ENCODE measurements at places on chromosomes 12 and 14.

- DNase-seq, result no peak
Observed at GRCh38 chr12:15600223-15600935, 188.8 kb downstream of the EPS8 start.

DNA sequence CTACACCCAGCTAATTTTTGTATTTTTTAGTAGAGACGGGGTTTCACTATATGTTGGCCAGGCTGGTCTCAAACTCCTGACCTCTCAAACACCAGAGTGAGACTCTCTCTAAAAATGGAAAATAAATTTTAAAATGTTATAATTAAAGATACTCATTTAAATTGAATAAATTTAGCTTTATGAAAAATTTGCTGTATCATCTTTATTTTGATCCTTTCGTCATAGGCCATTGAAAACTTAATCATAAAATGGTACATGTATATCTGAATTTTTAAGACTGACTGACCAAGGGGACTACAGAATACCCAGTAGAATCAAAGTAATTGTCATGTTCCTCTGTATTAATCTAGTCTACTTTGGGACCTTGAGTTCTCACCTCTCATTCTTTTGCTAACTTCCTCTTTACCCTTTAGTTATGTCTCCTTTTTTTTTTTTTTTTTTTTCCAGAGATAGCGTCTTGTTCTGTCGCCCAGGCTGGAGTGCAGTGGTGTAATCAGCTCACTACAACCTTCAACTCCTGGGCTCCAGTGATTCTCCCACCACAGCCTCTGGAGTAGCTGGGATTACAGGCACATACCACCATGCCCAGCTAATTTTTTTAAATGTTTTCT, 9.5 kb downstream of the RAB5B start:
- DNase-seq, result no peak

DNA sequence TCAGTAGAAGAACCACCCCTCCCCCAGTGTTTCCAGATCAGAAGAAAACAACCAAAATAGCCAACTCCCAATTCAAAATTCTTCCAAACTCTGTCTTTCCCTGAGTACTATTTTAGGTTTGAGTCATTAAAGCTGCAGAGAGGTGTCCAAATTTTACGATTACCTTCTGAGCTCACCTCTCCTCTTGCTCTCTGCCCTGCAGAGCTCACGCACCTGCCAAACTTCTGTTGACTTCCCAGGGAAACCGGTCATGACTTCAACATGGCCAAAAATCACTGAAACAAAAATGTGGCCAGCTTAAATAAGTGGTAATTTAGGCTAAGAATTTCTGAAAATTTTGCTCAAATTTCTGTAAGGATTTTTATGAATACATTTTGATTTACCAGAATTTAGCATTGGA, 70.9 kb upstream of the OTX2 start:
- no peak for DNase-seq

GRCh38 chr14:74865156-74865555, 10.8 kb downstream of the PROX2 start:
- DNase-seq, result no peak

GRCh38 chr12:116314477-116314876, 37.0 kb upstream of the MED13L start:
- DNase-seq, result peak; percentile 54

- DNase-seq, result no peak
Observed at GRCh38 chr12:65853489-65854157, 29.3 kb downstream of the HMGA2 start.

DNA sequence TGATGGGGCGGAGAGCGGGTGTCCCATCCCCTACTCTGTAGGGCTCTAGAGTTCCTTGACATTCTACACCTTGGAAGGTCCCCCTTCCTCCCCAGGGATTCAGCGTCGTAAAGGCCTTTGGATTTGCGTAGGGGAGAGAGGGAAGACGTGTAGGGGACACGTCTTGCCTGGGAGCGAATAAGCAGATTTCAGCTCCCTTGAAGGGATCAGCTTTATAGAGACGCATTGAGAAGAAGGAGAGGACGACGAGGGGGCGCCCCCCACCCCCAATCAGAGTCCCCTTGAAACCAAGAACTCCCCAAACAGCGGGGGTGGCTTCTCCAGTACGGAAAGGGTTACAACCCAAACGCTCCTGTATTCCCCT, 324 bp downstream of the CALCOCO1 start:
- no peak for DNase-seq
